ENCODE measurements at places on chromosomes 4 and X.

DNA sequence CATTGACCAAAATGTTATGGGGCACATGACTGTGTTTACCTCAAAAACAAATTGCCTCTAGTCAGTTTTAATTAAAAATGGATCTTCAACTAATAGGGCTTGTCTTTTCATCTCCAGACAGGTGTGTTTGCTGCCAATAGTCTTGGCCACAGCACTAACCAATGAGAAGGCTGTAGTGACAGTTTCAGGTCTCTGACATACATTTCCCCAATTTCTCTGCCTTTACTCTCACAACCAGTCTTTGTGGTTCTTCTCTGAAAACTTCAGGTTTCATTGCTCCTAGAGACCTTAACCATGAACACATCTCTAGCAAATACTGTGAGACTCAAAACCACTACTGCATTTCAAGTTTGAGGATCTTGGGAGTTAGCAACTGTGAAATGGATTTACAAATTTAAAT, 3.5 kb upstream of the EDNRA start:
- no peak for DNase-seq

- no peak for DNase-seq
Measured at GRCh38 chr4:10809905-10810304, 125.3 kb upstream of the CLNK start.

DNA sequence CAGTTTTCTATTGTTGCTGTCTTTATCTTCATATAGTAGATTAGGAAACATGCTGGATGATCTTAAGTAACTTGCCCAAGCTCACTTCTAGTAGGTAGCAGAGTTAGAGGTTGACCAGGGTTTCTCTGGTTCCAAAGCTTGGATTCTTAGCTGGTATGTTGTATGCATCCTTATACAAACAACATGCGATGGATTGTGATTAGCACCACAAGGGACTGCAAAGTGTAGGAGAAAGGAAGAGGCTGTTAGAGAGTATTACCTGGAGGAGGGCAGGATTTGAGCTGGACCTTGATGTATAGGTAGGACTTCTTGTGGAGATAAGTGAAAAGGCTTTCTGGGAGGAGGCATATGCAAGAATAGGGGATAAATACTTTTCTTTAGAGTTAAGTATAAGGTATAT, 5.6 kb downstream of the STIM2 start:
- DNase-seq = no peak

GRCh38 chr4:79227860-79228259, 98.0 kb downstream of the NAA11 start:
- no peak for DNase-seq

GRCh38 chrX:100512471-100512870, 72.3 kb upstream of the TNMD start:
- DNase-seq = no peak

DNA sequence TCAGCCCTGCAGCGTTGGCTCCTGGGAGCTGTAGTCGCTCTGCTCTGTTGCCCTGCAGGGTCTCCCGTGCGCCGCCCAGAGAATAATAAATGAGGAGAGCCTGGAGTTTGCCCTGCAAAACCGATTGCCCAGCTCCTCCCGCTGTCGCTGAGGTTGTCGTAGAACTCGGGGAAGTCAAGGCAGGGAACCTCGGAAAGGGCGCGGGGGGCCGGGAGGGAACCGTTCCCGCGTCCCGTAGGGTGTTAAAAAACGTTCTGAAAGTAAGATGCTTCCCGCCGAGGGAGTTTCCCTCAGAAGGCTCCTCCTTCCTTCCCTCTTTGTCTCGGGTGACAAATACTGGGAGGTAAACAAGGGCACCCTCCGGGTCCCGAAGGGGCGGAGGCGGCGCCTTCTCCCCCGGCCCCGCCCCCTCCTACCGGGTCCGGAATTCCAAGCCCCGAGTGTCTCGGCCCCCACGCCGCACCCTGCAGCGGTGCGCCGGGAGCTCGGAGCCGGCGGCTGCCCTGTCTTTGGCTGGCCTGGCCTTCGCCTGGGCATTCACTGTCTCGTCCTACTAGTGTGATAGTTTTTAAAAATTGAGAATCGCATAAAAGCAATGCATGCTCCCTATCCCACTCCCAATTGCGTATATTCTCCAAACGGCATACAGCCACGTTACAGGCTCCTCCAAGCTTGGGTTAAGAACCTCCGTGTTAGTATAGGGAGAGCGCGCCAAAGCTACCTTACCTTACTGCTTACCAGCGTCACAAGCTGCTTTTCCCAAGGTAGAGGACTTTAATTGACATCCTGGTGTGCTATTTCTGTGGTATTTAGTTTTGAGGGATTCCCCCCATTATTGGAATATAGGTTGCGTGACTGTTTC, 964 bp upstream of the HMGB2 start:
- no peak for DNase-seq

DNA sequence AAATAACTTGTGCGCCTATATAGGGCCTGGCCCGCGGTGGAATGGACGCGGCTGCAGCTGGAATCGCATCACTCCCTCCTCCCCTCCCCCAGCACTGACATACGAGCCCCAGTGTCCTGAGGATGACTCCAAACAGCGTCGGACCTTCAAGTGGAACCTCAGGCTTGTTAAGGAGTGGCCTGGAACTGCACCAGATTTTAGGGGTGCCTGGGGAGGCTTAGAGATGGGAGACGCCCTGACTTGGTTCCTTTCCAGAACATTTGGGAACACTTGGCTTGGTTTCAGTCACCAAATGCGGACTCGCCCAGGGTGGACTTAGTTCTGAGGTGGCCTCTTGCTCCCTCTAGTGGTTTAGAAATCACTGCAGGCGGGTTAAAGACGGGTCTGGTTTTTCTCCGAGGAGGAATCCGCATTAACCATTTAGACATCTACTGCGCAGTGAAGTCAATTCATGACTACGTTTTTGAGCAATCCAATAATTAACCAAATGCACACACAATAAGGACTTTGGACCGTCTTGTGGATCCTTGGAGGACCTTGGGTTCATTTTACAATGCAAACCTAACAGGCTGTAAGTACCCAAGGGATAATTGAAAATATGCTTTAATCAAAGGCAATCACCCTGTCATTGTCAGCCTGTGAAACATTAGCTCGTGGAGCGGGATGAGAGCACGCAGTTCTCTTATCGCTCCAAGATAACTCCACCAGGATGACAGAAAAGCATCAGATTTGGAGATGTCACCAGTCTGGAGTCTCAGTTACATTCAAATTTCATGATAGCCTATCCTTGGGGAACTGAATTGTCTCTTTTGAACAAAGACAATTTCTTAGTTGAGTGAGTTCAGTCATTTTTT, 11.2 kb upstream of the PDGFRA start:
- DNase-seq = peak; percentile 27

- no peak for DNase-seq
Measured at GRCh38 chrX:6149060-6149872, 79.4 kb downstream of the NLGN4X start.

DNA sequence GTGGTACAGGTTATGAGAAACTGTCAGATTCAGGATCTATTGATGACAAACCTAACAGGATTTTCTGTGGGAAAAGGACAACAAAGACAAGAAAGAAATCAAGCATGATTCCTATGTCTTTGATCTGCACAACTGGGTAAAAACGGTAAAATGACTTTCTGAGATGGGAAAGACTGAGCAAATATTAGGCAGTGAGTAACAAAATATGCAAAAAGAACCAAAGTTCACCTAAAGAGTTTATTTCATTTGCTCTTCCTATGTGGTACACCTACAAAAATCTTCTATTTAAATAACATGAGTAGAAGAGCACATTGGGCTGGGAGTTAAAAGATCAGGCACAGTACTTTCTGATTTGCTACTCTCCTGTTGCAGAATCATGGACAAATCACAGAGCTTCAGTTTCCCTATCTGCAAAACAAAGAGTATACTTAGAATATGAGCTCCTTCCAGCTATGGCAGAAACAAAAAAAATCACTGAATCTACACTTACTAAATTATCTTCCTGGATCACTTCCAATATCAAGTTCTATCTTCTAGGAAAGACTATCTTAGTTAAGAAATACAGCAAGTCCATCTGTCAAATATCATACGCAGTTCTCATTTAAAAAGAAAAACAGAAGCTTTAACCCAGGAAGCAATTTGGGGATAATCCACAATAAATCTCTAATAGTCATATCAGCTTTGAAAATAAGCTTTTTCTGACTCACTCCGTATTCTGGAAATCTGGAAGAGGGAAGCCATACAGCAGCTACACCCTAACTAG, 37.4 kb downstream of the NFXL1 start:
- DNase-seq = no peak

DNA sequence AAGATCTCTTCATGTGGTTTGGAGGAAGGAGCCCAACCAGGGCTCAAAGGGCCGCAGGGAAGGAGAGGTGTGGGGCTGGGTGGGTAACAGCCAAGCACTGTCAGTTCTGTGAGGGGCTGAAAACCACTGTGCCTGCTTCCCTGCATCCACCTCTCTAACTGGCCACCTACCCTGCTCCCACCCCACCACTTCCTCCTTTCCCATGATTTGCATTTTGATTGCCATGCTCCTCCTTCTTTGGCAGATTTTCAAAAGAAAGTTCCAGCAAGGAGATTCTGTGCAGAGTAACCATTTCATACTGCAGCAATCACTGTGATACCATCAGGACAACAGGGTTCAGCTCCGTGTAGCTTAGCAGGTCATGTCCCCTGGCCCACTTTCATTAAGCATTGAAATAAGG, 1.8 kb downstream of the ZNF674 start:
- no peak for DNase-seq

DNA sequence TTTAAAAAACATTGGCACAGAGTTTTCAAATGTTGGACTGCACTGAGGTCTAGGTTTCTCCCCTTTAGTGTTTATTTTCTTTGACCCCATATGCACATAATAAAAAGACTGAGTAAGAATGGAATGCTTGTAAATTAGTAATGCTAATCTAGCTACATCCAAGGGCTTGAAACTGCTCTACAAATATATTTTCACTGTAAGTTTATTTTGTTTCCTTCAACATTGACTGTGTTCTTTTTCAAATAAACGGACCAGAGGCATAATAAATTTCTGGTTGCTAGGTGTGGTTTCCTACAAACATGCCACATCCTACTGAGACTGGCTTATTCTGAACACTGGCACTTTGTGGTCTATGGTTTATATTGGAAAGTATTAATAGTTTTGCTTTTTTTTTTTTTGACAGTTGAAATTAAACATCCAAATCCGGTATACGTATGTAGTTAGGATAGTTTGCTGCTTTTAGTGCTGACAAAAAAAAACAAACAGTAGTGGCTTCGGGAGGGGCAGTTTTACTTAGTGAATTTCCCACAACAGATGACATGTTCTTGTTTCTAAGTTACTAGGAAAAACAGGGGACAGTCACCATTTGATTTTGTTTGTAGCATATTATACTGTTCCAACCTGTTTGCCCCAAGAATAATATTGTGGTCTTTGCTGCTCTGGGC, 13.2 kb downstream of the CA5B start:
- no peak for DNase-seq

DNA sequence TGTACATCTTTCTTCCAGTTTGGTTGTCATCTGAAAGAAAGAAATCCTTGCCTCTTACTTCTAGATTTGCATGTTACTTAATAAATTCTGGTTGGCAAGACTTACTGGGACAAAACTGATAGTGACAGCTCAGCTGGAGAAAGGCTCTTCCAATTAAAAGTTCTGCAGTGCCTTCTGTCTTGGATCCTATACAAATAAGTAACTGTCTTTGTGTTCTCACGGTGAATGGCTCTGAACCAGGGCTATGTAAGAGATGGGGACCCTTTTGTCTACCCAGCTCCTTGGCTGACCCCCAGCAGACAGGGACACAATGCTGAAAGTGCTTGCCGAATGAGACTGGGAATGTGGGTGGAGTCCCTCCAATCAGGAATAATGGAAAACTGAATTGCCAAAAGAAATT, 89.5 kb downstream of the AASDH start:
- no peak for DNase-seq

DNA sequence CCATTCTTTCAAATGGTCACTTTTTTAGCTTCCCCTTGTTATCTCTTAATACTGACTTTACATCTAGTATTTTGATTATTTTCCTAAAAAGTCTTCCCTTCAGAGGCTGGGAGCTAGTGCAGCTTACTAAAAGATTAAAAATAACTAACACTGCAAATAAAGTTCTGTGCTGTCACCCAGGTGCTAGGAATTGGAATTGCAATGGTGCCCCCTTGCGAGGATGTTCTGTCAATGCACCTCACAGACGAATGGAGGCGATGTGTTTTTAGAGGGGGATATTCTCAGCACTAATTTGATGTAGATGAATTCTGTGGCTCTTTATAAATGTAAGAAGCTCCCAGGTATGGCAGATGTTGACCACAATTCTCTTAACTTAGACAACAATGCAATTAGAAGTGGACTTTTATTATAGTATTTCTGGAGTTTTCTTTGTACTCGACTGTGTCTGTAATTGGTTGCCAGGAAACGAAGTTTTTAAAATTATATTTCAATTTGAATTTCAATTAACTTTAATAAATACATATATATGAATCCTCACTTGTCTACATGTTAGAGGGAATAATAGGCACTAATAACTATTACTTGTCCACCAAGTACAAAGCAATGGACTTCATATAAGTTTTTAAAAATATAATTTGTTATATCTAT, 22.0 kb upstream of the SMIM31 start:
- peak; percentile 21 for DNase-seq

GRCh38 chr4:153142700-153143438, 61.4 kb upstream of the TRIM2 start:
- DNase-seq = no peak

GRCh38 chr4:4269331-4269731, 20.6 kb downstream of the LYAR start:
- DNase-seq = no peak

DNA sequence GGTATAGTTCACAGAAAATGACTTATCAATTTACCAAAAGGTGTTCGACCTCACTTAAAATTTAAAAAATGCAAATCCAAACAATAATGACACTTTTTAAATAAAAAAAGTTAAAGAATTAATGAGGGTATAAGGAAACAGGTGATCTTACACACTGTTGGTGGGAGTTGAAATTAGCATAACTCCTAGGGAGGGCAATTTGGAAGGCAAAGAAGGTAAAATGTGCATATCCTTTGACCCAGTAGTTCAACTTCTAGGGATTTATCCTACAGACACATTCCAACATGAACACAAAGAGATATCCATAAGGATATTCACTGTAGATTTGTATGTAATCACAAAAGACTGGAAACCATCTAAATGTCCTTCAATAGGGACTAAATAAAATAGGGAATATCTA, 143.8 kb upstream of the DGKK start:
- no peak for DNase-seq

DNA sequence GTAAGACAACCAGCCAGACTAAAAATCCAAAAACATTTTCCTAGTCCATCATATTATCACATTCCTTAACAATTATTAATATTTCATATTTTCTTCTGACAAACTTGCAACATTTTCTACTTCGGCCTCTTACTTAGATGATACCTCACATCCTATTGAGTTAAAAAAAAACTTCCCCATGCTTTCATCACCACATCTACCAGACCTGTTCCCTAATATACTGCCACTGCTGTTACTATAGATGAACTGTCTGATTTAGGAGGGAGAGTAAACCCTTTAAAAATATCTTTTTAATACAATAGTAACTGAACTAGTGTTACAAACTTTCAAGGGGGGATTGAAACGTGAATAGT, 1.5 kb downstream of the FAM200B start:
- no peak for DNase-seq

DNA sequence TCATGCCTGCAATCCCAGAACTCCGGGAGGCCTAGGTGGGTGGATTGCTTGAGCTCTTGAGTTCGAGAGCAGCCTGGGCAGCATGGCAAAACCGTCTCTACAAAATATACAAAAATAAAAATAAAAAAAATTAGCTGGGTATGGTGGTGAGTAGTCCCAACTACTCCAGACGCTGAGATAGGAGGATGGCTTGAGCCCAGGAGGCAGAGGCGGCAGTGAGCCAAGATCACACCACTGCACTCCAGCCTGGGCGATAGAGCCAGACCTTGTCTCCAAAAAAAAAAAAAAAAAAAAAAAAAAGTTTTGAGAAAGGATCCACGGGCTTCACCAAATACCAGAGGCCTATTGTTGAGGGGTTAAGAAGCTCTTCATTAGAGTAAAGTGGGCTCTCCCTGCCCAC, 8.0 kb downstream of the SUPT20HL2 start:
- no peak for DNase-seq
